ENCODE measurements at places on chromosomes 11 and 22.

DNA sequence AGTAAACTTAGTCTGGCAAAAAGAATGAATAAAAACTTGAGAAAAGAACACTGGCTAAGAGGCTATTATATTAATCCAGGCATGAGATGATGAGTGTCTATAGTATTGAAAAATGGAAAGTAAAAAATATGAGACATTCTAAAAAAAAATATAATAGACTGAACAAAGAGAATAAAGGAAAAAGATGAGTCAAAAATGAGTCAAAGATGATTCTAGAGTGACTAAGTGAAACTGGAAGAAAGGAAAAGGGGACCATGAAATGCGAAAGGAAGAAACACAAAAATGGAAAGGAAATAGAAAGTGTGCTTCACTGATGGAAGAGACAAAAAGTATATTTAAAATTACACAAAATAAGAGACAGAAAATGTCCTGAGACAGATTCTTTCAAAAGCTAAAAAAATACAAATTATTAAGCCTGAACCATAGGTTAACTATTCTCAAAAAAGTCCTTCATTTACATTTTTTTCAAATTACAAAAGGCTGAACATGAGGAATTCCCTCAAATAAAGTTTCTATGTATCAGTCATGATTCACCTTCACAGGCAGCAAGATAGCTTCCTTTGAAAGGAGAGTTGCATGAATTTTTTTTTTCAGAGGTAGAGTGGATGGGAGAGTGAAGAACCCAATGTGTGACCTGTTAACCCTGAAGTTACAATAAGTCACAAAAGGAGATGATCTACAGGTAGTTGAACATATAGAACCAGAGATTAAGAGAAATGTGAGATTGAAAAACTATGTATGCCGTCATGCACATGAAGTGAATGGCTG lies 75.2 kb downstream of the EIF3M start:
- no peak for DNase-seq

GRCh38 chr11:120441592-120441991 lies 70.0 kb upstream of the GRIK4 start:
- no peak for DNase-seq

DNA sequence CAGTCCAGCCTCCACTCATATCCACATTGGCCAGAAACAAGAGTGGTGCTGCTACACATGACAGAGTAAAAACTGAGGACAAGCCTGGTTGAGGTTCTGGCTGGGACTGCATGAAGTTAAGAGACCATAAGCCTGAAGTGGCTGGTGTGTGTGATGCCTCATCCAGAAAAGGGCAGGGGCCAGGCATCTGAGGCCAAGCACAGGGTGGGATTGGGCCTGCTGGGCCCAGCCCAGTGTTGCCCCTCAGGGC lies 25.3 kb downstream of the ARVCF start:
- no peak for DNase-seq

GRCh38 chr22:31140746-31141145 lies 438 bp upstream of the PLA2G3 start:
- no peak for DNase-seq

- DNase-seq: no peak
These were observed 150.2 kb downstream of the TEAD1 start for GRCh38 chr11:12824281-12825041.

- no peak for DNase-seq
These were observed 102.2 kb downstream of the MICAL3 start for GRCh38 chr22:17921871-17922821.

DNA sequence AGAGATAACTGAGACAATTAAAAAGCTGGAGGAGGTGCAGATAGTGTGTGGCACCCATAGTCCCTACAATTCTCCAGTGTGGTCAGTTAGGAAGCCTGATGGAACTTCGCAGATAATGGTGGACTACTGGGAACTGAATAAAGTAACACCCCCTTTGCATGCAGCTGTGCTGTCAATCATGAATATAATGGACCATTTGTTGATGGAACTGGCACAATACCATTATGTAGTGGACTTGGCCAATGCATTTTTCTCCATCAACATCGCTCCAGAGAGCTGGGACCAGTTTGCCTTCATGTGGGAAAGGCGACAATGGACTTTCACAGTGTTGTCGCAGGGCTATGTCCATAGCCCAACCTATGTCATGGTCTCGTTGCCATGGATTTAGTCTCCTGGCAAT lies 324.2 kb downstream of the TMEM135 start:
- DNase-seq: no peak

DNA sequence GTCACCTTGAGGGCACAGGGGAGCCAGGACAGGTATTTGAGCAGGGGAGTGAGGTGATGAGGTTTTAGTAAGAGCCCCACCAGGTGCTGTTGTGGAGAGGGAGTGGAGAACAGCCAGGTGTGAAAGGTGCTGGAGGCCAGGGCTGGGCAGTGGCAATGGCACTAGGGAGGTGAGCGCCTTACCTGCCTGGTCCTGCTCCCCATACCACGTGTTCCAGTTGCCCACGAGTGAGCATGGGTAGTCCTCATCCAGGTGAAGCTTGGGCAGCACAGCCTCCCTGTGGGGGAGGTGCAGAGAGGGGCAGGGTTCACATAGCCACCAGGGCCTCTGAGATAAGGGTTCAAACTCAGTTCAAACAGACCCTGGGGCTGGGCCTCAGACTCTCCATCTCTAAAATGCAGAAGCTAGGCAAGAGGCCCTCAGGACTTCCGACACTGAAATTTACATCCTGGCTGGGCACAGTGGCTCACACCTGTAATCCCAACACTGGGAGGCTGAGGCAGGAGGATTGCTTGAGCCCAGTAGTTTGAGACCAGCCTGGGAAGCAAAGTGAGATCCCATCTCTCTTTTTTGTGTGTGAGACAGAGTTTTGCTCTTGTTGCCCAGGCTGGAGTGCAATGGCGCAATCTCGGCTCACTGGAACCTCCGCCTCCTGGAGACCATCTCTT lies 11.8 kb downstream of the NIPSNAP1 start:
- no peak for DNase-seq

- no peak for DNase-seq
These were observed 152.6 kb upstream of the LUZP2 start for GRCh38 chr11:24344222-24344621.

DNA sequence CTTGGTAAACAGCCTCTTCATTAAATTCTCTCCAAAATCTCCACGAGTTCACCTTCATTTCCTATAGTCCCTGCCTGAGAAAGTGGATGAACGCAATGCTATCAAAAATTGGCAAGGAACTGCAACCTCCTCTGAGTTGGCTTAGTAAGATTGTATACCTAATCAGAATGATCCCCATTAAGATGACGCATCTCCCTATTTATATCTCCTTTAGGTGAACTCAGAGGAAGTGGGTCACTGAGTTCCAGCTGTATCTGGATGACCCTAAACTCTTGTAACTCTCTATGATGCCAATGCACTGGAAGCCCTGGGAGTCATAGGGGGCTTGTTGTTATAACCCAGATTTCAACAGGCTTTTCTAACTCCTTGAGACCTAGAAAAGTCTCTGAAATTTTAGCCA lies 48.2 kb downstream of the OR10A6 start:
- DNase-seq: no peak

GRCh38 chr22:42459287-42460063 lies 27.3 kb upstream of the NFAM1 start:
- no peak for DNase-seq

DNA sequence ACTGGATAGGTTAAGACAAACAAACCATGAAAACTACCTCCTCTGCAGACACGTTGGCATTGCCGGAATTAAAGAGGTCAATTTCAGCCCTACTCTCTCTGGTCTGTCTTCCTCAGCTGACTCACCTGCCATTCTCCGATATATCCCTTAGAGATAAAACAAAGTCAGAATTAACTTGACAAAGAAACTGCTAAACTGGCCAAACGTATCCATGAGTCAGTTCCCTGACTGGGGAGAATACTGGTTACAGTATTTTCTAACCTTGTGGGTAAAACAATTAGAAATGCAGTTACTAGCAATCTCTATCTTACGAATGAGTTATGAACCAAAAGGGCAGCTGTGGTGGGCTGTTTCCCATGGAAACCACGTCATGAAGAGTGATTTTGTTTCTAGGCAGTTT lies 96.2 kb downstream of the RDX start:
- no peak for DNase-seq

GRCh38 chr11:42593441-42593840 lies 718.4 kb upstream of the API5 start:
- no peak for DNase-seq

- no peak for DNase-seq
These were observed 626.3 kb upstream of the LRRC4C start for GRCh38 chr11:42085736-42086135.

All from stimulated activated CD8-positive, alpha-beta memory T cell treated with anti-CD3 and anti-CD28 coated beads, Interleukin-12 subunit alpha, Interleukin-12 subunit beta, amount 100 ng/mL, for 4 hours (primary cell).